Stimulated activated CD8-positive, alpha-beta memory T cell treated with anti-CD3 and anti-CD28 coated beads, Interleukin-4, amount 100 ng/mL, for 4 hours (primary cell): ENCODE measurements at places on chromosomes 16 and 17.

DNA sequence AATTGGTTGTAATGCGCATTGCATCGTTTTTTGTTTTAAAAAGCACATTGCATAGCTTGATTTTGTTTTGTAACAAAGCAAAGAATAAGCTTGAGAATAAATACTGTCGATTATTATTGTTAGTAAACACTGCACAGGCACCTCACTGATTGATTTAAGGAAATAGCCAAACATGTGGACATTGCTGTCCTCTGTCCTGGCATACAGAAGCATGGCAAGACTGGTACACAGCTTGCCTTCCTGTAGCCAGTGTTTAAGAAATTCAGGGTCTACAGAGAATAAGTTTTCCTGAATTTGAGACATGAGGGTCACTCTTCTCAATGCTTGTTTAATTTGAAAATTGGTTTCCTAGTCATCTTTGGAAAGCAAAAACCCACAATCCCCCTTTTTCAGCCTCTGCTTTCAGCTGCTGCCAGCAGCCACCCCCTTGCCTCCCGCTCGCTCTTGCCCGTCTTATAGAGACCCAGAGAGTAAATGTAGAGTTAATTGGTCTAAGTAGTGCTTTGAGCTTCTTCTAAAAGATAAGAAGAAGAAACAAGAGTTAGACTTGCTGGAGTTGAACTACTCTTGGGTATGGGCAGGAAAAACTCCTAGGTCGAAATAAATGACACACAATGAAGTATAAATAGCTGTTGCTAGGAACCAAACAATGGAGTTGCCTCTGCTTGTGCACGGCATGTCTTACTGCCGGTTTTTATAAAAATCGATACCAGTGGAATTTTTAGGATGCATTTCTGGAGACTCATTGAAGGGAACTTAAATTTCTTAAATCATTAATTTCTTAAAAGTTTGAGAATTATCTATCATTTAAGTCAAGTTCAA lies 116.6 kb downstream of the MRTFB start:
- DNase-seq = no peak

DNA sequence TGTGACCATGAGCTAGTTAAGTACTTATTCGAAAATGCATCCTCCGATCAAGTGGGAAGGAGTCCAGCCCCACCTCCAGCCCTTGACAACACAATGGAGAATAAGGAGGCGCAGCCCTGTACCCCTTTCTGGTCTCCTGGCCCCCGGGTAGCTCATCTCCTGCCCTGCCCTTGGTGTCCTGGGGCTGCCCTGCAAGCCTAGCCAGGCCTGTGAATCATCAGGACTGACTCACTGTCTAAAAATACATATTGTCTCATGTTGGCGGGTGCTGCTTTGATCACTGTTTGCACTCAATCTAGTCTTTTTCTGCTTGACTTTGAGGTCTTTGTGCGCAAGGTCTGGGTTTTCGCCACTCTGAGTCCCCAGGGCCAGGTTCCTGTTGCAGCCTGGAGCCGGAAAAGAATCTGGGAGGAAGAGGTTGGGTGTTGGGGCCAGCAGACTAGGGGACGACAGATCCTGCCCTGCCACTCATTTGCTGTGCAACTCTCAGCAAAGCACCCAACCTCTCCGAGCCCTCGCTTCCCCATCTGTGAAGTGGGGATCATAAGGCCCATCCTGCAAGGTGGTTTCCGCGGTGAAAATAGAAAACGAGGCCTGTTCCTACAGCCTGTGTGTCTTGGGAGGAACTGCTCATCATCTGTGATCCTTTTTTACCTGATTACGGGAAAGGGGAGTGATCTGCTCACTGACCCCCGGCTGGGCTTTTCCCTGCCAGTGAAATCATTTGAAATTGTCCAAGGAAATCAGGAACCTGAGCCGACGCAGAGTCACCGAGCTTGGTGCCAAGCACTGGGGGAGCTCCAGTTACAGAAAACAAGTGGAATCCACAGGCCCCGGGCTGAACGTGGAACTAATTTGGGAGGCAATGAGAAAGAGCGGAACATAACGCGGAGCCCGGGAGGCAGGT lies 230.4 kb downstream of the PARN start:
- DNase-seq = no peak

DNA sequence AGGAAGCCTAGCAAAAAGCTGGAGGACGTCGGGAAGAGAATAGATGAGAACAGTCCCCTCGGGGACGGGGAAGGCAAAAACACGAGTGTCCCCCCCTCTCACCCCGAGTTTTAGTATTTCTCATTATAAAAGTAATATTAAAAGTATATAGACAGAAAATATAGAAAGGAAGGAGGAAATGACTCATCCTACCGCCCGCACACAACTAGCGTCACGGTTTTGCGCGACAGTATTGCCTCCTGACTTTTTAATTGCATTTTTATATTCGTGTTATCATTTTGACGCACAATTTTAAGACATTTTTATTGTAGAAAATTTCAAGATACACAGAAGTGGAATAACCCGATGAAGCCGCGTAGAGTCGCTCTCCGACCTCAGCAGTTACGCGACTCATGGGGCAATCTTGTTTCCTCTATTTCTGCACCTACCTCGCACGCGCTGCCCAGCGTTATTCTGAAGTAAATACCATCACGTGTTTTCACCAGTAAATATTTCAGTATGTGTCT lies 652 bp upstream of the SLC25A19 start:
- peak; percentile 48 for DNase-seq

- no peak for DNase-seq
These were observed 30.3 kb downstream of the ATPAF2 start for GRCh38 chr17:18008496-18009268.

GRCh38 chr16:80158766-80159165 lies 382.0 kb upstream of the DYNLRB2 start:
- no peak for DNase-seq

GRCh38 chr16:1743376-1744337 lies 27.7 kb downstream of the NME3 start:
- DNase-seq = no peak

- no peak for DNase-seq
These were observed 335.3 kb downstream of the SOX9 start for GRCh38 chr17:72456075-72456474.

GRCh38 chr17:49570540-49571242 lies 5.0 kb upstream of the NXPH3 start:
- no peak for DNase-seq

- DNase-seq = no peak
These were observed 567.4 kb upstream of the ZFHX3 start for GRCh38 chr16:73615071-73615940.

DNA sequence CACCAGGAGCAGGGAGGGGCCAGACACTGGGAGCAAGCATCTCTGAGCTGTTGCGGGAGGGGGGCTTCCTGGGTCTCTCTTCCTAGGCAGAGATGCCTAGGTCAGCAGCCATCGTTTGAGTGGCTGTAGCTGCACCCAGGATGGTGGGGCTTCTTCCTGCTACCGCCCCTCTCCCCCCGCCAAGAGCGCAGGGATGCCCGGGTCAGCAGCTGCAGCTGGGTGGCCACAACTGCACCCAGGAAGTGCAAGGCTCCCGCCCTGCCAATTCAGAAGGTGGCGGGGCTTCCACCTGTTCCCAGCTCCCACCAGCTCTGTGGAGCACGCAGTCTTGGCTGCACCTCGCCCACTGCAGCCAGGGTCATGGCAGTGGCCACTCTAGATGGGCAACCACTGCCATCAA lies 47.8 kb downstream of the ESRP2 start:
- DNase-seq = no peak

DNA sequence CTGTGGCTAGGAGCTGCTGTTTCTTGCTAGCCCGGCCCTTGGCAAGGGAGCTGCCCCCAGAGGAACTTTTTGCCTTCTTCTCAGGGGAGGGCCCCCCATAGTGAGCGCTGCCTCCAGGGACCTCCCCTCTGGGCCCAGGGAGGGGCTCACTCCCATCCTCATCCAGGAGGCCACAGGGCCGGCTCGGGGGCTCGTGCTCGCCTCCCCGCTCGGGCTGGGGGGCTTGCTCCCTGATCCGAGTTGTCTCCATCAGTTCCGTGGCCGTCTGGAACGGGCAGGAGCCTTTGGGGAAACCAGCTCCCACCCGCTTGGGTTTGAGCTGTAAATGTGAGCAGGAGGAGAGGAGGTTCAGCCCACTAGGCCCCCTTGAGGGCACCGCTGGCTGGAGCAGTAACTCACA lies 4.1 kb upstream of the SMIM5 start:
- DNase-seq = no peak

GRCh38 chr17:80829166-80829813 lies 162.4 kb upstream of the CHMP6 start:
- DNase-seq = no peak

- no peak for DNase-seq
These were observed 853.8 kb downstream of the CDH8 start for GRCh38 chr16:61182391-61182790.

DNA sequence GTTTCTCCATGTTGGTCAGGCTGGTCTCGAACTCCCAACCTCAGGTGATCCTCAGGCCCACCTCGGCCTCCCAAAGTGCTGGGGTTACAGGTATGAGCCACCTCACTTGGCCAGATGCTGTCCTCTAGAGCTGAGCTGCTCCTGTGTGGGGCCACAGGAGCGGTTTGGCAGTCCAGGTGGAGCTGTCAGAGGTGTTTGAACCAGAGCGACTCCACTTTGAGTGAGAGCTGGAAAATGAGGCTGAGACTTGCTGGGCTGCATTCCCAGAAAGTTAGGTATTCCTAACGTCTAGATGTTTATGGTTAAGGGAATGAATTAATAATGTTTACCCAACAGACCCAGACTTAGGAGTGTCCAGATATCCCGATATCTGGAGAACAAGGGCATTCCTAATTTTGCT lies 16.8 kb upstream of the PSMD7 start:
- DNase-seq = no peak

GRCh38 chr17:8125947-8126490 lies 2.1 kb upstream of the HES7 start:
- no peak for DNase-seq

GRCh38 chr17:34319039-34319483 lies at the start of gene CCL8:
CCL8 (plus strand) TSS chr17:34319435; CDS start chr17:34319502, 67 bp downstream.
- DNase-seq = no peak

DNA sequence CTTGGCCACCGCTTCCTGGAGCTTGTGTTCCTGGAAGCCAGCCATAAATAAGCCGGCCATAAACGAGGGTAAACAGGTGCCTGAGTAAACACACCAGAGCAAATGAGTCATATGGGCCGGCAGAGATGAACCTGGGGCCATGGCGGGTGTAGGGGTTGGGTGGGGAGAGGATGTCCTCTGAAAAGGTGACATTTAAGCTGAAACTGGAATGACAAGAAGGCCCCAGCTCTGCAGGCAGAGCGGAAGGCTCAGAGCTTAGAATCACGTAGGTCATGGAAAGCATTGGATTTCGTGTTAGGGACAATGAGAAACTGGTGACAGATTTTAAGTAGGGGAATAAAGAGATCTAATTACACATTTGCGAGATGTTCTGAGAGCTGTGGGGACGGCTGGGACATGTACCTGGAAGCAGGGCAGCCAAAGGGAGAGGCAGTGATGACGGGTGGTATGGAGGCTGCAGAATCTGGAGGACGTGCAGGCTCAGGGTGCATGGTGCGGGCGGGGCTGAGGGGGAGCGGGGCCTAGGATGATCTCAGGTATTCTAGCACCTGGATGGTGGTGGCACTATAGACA lies 8.1 kb upstream of the DNASE1 start:
- DNase-seq = no peak

- no peak for DNase-seq
These were observed 67.7 kb upstream of the TNRC6C start for GRCh38 chr17:77890771-77891170.

GRCh38 chr17:18772471-18772870 lies 8.5 kb upstream of the TVP23B start:
- no peak for DNase-seq

- no peak for DNase-seq
These were observed 396 bp downstream of the NFE2L1 start for GRCh38 chr17:48048384-48049126.

DNA sequence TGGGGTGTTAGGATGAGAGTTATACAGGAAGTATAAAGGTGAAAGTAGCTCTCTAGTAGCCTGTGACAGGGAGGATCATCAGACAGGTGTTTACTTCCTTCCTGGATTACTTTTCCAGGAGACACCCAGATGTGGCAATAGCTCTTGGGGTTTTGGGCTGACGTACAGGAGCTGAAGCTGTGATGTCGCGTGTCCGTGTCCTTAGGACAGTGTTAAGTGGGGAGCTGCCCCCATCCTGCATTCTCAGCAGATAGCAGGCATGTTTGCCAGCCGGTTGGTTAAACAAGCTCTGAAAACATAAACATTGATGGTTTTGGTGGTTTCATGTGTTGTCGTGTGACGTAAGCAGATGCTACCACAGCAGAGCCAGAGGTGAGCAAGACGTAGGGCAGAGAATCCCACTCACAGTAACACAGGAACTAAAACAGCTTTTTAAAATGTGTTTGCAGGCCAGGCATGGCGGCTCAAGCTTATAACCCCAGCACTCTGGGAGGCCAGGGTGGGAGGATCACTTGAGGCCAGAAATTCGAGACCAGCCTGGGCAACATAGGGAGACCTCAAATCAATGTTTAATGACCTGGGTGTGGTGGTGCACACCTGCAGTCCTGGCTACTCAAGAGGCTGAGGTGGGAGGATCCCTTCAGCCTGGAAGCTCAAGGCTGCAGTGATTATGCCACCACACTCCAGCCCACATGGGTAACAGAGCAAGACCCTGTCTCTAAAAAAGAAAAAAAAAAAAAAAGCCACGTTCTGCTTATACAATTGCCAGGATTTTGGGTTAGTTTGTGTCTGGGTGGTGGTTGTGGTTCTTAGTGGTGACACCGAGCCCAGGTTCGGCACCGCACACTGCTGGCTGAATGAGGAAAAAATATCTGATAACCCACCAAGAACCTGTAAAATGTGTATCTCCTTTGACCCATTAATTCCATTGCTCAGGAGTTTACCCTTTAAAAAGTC lies 18.2 kb upstream of the IL17C start:
- DNase-seq = peak; percentile 37

DNA sequence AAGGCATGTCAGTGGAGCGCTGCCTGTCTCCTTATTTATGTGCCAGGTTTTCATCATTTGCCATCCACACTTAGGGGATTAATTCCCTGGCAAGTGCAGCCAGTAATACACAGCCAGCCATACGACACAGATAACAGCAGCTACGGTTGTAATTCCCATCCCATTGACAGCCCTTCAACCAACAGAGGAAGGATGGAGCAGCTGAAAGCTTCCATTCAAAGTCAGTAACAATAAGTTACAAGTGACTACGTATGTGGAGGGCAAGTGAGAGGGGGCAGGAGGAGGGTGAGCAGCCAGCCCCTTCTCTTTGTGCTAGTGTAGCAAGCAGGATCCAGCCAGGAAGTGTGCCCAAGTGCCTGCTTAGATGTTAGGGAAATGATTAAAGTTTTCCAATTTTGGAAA lies 53.8 kb upstream of the LYRM9 start:
- DNase-seq = no peak

DNA sequence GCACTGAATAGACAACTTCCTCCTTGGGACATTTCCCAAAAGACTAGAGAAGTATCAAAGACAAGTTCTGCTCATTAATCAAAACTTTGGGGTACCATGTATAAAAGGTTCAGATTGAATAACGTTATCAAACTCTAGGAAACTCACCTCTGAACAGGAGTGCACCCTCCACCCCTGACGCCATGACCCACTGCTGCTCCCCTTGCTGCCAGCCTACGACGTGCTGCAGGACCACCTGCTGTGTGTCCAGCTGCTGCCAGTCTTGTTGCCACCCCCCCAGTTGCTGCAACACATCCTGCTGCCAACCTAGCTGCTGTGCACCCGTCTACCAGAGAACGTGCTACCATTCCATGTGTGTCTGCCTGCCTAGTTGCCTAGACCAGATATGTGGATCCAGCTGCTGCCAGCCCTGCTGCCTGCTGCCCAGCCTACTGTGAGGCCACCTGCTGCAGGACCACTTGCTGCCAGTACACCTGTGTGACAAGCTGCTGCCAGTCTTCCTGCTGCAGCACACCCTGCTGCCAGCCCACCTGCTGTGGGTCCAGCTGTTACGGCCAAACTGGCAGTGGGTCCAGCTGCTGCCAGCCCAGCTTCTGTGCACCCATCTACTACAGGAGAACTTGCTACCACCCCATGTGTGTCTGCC lies 13.8 kb upstream of the KRTAP9-2 start:
- DNase-seq = no peak
